Lower lobe of right lung (tissue), 2 donors: ENCODE measurements at places on chromosomes 1 and 21. TPM values are rescaled to one million over a fixed set of nuclear protein-coding genes. Genes with fewer than 3 reads are reported as not detected.

DNA sequence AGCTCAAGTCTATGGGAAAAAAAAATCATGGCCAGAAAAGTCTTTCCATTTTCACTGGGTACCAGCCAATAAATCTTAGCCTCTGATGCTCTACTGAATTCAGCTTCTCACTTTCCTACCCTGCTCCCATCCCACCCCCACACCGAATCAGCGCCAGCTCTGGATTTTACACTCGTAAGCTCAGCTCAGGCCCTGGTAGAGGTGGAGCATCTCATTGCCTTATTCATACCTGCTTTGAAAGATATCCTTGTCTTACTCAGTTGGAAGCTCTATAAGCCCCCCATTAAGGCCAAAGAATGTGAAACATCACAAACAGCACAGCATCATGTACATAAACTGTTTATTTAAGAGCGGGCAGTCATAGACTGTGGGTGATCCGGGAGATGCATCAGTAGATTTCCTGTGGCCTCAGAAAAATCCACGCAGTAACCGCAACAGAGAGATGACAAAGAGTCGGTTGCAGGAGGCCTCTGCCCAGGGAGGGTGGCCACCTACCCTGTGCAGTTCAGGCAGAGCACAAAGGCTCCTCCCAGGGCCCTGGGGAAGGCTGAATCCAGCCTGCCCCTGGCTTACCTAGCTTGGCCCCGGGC lies 36.4 kb upstream of the ETS2 start:
- DNase-seq, result no peak

- DNase-seq, result no peak
These were observed 45.4 kb upstream of the DIP2A start for GRCh38 chr21:46413365-46413696.

DNA sequence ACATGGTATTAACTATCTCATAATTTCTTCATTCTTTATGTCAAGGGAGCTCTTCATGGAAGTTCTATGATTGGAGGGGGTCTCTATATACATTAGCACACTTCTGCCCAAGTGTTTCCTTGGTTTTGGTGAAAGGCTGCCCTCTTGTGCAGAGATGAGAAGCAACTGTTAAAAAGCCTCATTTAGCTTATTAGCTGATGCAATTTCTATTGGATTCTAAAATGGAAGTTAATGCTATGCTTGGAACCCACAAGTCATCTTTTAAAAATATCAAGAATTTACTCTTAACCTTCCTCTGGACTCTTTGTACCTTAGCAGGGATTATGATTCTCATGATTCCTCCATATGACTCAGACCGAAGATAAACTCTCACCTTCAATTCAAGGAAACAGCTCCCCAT lies 328.9 kb downstream of the PTBP2 start:
- no peak for DNase-seq

Gene PRELP
- 47.5 TPM for total RNA-seq
